Effector memory CD8-positive, alpha-beta T cell (primary cell): ENCODE measurements at places on chromosomes 13 and 19.

GRCh38 chr19:11453468-11454341, 18.3 kb downstream of the PRKCSH start:
- H3K4me1 ChIP-seq: no peaks in the 10 kb centered on the region
- peaks cover 15% of the 10 kb centered on the region for H3K27me3 ChIP-seq
- H3K36me3 ChIP-seq: peaks cover 8% of the 10 kb centered on the region
- DNase-seq: no peak
- H3K27ac ChIP-seq: no peak overlapping the region

GRCh38 chr13:54356849-54357248, 1328.2 kb downstream of the OLFM4 start:
- no peaks in the 10 kb centered on the region for H3K27me3 ChIP-seq
- no peak overlapping the region for H3K4me3 ChIP-seq
- H3K4me1 ChIP-seq: no peaks in the 10 kb centered on the region
- H3K27ac ChIP-seq: no peak overlapping the region
- DNase-seq: no peak

DNA sequence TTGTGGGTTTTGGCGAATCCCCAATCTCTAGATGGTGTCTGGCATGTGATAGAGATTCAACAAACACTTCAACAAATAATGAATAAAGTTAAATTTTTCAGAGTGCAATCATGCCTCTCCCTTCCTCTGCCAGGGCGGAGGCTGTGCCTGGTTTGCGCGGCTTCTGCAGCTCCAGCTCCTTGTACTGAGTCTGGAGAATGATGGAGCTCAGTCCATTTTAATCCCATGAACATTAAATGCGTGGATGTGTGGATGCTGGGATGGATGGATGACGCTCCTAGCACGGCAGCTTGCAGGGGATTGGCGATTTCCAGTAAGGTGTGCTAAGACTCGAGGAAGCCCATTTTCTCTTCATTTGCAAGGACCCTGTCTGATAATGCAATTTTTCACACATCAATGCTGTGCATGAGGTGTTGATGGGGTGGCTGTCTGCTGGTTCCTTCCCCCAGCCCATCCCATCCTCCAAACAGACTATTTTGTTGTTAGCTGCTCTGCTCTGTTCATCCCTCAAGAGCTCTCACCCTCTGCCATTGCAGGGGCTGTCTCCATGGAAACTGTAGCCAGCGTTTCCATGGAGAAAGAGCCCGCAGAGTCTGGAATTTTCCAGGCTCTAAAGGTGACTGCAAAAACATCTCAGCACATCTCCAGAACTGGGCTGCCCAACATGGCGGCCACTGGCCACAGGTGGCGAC, 92.6 kb upstream of the PEG3 start:
- H3K27me3 ChIP-seq: no peaks in the 10 kb centered on the region
- no peak for DNase-seq
- no peaks in the 10 kb centered on the region for H3K36me3 ChIP-seq
- H3K4me1 ChIP-seq: no peaks in the 10 kb centered on the region
- no peak overlapping the region for H3K27ac ChIP-seq
- no peak overlapping the region for H3K4me3 ChIP-seq

GRCh38 chr13:80830431-80830830, 489.5 kb upstream of the SPRY2 start:
- H3K4me3 ChIP-seq: no peak overlapping the region
- H3K27me3 ChIP-seq: no peaks in the 10 kb centered on the region
- no peak overlapping the region for H3K27ac ChIP-seq
- no peak for DNase-seq

- peak overlapping the region; percentile 35 for H3K4me3 ChIP-seq
- H3K27ac ChIP-seq: peak overlapping the region; percentile 33
- peaks cover 23% of the 10 kb centered on the region for H3K36me3 ChIP-seq
- peaks cover 19% of the 10 kb centered on the region for H3K4me1 ChIP-seq
Observed at GRCh38 chr13:113155201-113155600, 3.2 kb upstream of the PROZ start.

DNA sequence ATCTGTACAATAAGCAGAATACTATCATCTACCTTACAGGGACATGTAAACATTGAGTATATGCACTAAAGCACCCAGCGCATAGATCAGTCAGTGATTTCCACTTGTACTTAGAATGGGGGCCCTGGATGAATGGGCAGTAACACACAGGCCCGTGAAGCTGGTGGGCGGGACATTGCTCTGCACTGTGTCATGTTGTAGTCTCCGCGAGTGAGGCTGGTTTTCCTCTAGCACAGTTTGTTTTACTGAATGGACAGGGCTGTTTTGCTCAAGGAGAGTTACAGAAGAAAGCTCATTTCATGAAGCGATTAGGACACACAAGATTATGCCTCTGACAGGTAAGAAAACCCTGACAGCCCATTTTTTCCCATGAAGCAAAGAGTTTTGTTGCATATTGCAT, 86.4 kb upstream of the SOX21 start:
- H3K27ac ChIP-seq: no peak overlapping the region
- no peak overlapping the region for H3K4me3 ChIP-seq
- H3K27me3 ChIP-seq: no peaks in the 10 kb centered on the region
- H3K36me3 ChIP-seq: peaks cover 3% of the 10 kb centered on the region
- DNase-seq: no peak

GRCh38 chr19:45424191-45425058, 708 bp upstream of the ERCC1 start:
- H3K27ac ChIP-seq: peak overlapping the region; percentile 84
- peak overlapping the region; percentile 88 for H3K4me3 ChIP-seq
- peaks cover 20% of the 10 kb centered on the region for H3K36me3 ChIP-seq
- H3K4me1 ChIP-seq: peaks cover 34% of the 10 kb centered on the region

DNA sequence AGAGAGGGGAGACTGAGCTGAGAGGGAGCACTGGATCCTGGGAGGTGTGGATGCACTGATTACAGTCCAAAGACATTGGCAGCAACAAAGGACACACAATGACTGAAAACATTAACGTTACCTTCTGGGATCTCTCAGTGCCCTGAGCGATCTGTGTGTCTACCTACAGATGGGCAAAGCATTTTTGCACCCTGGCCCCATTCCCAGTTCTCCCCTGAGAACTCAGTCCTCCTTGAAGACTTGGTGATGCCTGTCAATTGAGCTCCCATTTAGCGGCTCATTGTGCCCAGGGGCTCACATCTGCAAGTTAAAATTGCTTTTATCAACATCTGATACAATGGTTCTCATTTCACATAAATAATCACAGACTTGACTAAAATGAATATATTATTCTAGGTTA, 62.5 kb downstream of the CDADC1 start:
- peaks cover 3% of the 10 kb centered on the region for H3K36me3 ChIP-seq
- H3K27ac ChIP-seq: no peak overlapping the region
- H3K27me3 ChIP-seq: no peaks in the 10 kb centered on the region
- DNase-seq: no peak
- no peaks in the 10 kb centered on the region for H3K4me1 ChIP-seq

GRCh38 chr13:48391257-48391656, 21.7 kb downstream of the LPAR6 start:
- H3K27me3 ChIP-seq: no peaks in the 10 kb centered on the region
- peaks cover 5% of the 10 kb centered on the region for H3K36me3 ChIP-seq
- no peak overlapping the region for H3K4me3 ChIP-seq
- H3K4me1 ChIP-seq: peaks cover 16% of the 10 kb centered on the region
- no peak overlapping the region for H3K27ac ChIP-seq

DNA sequence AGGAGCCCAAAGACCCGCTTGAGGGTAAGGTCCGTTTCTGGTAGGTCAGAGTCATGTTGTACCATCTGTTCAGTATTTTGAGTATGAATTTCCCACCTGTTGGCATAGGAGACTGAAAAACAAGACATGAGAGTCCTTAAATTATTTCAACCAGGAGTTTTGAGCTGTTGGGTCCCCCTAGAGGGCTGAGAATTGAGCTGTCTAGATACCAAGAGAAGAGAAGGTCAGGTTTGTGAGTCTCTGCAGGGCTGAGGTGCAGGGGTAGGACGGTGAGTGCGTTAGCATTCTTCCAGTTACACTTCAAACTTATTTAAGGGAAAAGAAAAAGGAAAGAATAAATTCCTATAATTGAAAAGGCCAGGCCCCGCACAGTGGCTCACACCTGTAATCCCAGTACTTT, 5.0 kb downstream of the CBLC start:
- H3K36me3 ChIP-seq: no peaks in the 10 kb centered on the region
- peaks cover 7% of the 10 kb centered on the region for H3K4me1 ChIP-seq

GRCh38 chr19:6246174-6247006, 33.4 kb downstream of the MLLT1 start:
- H3K27me3 ChIP-seq: no peaks in the 10 kb centered on the region
- peaks cover 3% of the 10 kb centered on the region for H3K36me3 ChIP-seq
- no peak overlapping the region for H3K27ac ChIP-seq
- no peak for DNase-seq

DNA sequence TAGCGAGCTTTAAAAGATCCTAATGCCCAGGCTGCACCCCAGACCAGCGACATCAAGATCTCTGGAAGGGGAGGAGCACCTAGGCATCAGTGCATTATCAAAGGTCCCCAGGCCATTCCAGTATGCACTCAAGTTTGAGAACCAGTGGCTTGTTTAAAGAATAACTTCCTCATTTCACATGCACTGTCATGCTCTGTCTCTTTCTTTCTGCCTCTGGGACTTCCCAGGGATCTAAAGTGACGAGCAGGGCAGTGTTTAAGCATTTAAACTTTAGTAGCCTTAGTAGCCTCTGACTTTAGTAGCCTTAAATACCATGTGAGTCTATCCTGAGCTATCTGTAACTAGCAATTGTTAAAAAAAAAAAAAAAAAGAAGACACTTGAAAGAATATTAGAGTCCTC, 8.9 kb upstream of the FARP1 start:
- no peak overlapping the region for H3K4me3 ChIP-seq
- H3K27me3 ChIP-seq: peaks cover 48% of the 10 kb centered on the region
- no peaks in the 10 kb centered on the region for H3K4me1 ChIP-seq
- H3K27ac ChIP-seq: no peak overlapping the region
- no peaks in the 10 kb centered on the region for H3K36me3 ChIP-seq

DNA sequence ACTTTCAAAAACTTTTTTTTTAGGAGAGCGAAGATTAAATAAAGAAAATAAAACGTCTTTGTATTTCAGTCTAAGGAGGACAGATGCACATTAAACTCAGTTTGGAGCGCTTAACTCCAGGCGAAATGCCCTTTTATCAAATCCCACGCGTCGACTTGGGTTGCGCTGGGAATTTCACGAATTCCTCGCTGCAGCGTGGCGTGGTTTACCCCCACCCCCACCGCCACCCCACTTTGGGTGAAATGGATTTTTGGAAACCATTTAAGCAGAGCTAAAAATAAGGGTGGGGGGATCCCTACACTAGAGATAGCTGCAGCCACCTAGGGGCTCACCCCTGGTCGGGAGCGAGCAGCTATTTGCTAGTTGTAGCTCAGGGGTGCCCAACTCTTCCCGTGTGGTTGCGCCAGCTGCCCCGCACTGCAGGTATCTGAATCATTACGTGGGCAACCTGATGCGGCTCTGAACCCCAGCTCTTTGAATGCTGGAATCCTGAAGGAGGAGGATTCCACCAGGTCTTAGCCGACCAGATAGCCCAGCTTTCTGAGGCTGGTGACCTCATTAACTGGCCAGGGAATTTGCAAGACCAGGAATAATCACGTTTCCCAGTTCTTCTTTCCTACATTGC, 6.5 kb upstream of the TSHZ3 start:
- H3K27me3 ChIP-seq: peaks cover 92% of the 10 kb centered on the region
- no peak overlapping the region for H3K27ac ChIP-seq
- peaks cover 11% of the 10 kb centered on the region for H3K36me3 ChIP-seq
- peaks cover 44% of the 10 kb centered on the region for H3K4me1 ChIP-seq

- no peak for DNase-seq
- H3K36me3 ChIP-seq: no peaks in the 10 kb centered on the region
- no peak overlapping the region for H3K27ac ChIP-seq
Observed at GRCh38 chr13:58583966-58584365, 952.4 kb downstream of the PCDH17 start.

DNA sequence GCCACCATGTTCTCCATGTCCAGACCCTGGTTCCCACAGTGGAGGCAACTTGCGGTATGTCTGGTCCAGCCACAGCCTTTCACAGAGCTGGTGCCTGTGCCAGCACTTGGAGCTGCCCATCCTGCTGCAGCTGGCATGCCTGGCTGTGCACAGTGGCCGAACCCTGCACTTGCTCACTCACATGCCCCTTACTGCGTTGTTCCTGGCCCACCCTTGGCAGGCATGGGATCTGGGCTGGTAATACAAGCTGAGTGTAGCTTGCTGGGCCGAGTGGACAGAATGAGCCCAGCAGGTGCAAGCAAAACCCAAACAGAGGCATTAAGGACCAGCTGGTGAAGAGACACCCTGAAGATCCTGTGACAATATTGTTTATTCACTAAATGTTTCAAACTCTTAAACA, 583.9 kb upstream of the SLITRK6 start:
- no peaks in the 10 kb centered on the region for H3K36me3 ChIP-seq
- no peak overlapping the region for H3K4me3 ChIP-seq
- no peak for DNase-seq
- no peak overlapping the region for H3K27ac ChIP-seq

DNA sequence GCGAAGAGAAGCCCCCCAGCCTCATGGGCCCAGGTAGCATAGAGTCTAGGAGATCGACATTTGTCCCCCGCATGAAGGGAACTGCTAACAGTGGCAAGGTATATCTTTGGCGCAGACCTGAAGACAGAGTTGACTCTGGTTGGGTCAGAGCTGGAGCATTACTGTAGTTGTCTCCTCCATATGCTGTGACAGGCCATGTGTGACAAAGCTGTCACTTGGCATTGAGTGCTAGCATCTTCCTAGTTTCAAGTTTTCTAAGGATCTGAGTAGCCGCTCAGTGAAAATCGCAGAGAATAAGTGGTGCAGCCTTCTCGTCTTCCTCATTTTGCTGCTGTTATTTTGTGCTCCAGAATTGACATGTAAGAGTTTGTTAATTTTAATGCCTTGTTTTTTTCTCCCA, 189.4 kb upstream of the RNF113B start:
- no peak overlapping the region for H3K27ac ChIP-seq
- DNase-seq: no peak
- H3K4me3 ChIP-seq: no peak overlapping the region
- H3K36me3 ChIP-seq: no peaks in the 10 kb centered on the region
- peaks cover 44% of the 10 kb centered on the region for H3K27me3 ChIP-seq
- no peaks in the 10 kb centered on the region for H3K4me1 ChIP-seq

DNA sequence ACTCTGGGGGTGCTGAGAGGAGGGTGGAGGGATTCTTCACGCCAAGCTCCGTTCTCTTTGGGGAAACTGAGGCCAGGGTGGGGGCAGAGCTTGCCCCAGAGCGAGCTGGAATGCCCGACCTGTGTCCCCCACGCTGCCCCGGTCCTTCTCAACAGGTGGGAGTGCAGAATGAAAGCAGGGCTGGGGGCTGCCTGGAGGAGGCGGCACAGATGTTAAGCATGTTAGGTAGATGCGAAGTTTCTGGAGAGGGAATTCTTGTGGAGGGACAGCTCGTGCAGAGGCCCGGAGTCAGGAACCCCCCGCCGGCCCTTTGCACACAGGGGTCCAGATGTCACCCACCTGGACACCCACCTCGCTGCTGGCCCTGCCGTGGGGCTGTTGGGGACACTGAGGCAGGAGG, 9.0 kb downstream of the EFNA2 start:
- H3K27me3 ChIP-seq: peaks cover 44% of the 10 kb centered on the region
- H3K27ac ChIP-seq: no peak overlapping the region
- peak overlapping the region; percentile 41 for H3K4me3 ChIP-seq
- no peaks in the 10 kb centered on the region for H3K36me3 ChIP-seq
- DNase-seq: no peak
